Hematopoietic multipotent progenitor cell treated with erythropoietin and hydrocortisone succinate and interleukin-3 and kit ligand, for 6 days (in vitro differentiated cells): ENCODE measurements at places on chromosomes 6 and 20.

- DNase-seq: no peak
Observed at GRCh38 chr20:17339000-17339399, 112.2 kb downstream of the PCSK2 start.

DNA sequence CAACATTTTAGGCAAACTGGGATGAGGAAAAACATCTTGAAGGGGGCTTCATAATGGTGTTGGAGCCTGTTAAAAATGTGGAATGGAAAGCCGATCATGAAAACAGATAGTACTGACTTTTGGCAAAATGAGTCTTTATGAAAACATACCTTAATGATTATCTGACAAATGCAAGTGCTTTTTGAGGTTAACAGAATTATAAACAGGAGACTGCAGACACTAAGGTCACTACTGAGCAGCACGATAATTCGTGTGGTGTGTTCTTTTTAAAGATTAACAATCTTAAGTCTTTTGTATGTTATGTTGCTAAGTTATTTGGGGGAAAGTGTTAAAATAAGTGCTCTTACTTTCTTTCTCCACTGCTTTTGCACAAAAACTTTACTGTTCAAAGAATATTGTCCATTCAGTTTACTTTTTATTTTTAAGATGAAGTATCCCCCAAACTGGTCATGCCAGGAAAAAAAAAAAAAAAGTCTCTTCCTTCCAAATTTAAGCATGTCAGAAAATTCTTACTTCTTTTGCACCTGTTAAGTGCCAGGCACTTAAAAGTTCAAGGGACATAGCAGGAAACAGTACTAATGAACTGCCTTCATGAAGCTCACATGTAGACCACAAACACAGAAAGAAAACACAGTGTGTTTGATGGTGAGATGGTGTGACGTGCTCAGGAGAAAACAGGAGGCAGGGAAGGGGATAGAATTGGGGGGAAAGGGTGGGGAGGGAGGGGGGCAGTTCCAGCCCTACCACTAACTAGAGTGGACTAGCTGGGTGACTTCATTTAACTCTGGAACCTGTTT is 73.2 kb downstream of the CDYL start:
- DNase-seq: peak; percentile 76

- peak; percentile 70 for DNase-seq
Observed at GRCh38 chr6:146881228-146882181, 282.7 kb downstream of the ADGB start.

GRCh38 chr6:41078101-41078500 is 5.3 kb downstream of the NFYA start:
- DNase-seq: no peak

- no peak for DNase-seq
Observed at GRCh38 chr6:37514321-37514771, 14.7 kb upstream of the CCDC167 start.

GRCh38 chr20:11870411-11870810 is 47.3 kb upstream of the BTBD3 start:
- no peak for DNase-seq

DNA sequence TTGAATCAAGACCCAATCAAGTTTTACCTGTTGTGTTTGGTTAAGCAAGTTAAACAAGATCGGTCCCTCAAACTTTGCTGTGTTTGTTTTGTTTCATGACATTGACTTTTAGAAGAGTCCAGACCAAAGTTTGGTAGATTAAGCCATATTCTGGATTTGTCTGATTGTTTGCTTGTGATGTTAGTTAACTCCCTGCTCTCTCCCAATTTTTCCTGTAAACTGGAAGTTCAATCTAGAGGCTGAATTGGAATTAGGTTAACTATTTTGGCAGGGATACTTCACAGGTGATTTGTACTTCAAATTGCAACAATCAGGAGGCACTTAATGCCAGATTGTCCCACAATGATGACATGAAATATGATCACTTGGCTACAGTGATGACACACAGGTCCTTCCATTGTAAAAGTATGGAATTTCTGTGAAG is 13.6 kb upstream of the SH3BGRL2 start:
- DNase-seq: no peak

DNA sequence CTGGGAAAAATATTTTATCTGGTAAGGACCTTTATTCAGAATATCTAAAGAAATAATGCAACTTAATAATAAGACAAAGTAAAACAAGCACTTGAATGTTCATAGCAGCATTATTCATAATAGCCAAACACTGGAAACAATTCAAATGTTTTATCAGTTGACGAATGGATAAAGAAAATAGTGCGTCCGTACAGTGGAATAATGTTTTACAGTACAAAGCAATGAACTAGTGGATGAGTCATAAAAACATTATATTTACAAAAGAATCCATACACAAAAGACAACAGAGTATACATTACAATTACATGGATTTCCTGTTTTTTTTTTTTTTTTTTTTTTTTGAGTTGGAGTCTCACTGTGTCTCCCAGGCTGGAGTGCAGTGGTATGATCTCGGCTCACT is 12.7 kb downstream of the SMAP1 start:
- no peak for DNase-seq

- no peak for DNase-seq
Observed at GRCh38 chr20:41299899-41300298, 17.6 kb downstream of the ZHX3 start.

DNA sequence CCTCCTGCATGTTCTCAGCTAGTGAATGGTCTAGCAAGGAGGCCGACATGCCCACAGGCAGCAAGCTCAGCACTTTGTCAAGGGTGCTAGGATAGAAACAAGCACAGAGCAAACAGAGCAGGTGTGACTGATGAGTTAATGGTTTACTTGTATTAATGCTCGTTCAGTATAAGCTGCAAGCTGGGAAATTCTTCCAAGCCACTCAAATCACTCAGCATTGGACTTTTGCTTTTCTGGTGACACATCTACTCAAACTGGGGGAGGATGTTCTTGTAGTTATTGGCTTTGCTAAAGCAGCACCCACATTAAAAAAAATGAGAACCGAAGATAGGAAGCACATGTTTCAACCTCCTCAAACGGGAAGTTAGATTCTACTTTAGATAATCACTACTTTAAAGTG is 43.1 kb upstream of the NEDD9 start:
- peak; percentile 38 for DNase-seq

- no peak for DNase-seq
Observed at GRCh38 chr6:147166992-147167391, 37.2 kb upstream of the STXBP5 start.

DNA sequence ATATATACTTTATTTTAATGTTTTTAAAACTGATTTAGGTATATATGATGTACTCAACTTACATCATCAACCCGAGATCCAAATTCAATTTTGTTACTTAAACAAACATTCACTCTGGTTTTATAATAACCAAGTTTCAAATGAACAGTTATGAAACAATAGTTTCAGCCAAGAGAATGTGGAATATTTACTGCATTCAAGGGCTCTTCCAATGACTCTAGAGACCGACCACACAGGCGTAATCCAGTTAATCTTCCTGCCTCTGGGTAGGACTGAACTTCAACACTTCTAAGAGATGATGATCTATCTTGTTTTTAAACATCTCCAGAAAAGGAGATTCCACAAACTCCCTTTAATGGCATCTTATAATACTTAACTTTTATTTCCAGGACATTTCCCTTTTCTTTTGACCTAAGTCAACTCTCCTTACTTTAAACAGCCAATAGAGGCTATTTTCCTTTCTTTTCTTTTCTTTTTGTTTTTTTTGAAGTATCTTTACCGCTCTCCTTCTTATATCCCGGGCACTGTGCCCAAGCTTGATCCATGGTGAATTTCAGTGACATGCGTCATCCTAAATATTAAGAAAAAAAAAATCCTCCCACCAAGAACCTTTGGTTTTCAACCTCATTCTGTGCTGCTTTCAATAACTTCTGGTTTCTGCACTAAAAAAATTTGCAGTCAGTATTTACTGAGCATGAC is 110.1 kb downstream of the KIF13A start:
- DNase-seq: no peak

- DNase-seq: peak; percentile 78
Observed at GRCh38 chr20:57417830-57418780, 26.9 kb downstream of the RBM38 start.

DNA sequence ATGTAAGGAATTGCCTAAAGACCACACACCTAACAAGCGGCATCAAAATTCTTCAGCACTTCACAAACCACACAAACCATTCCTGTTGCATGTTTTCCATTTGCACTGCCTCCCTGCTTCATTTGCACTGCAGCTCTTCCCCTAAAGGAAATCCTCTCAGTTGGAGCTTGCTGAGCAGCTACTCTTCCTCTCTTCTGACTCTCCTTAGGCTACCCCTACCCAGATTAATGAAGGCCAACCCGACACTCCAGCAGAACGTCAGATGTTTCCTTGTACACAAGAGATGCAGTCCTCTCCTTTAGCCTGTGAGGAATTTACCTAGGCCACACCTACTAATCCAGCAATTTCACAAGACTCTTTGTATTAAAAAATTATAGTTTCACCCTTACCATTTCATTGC is 8.1 kb downstream of the BEND6 start:
- DNase-seq: no peak

DNA sequence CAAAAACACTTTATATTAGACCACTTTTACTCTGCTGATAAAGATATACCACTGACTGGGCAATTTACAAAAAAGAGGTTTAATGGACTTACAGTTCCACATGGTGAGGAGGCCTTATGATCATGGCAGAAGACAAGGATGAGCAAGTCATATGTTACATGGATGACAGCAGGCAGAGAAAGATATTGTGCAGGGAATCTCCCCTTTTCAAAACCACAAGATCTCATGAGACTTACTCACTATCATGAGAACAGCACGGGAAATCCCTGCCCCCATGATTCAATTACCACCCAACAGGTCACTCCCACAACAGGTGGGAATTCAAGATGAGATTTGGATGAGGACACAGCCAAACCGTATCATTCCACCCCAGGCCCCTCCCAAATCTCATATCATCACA is 1383.8 kb upstream of the MAP3K7 start:
- no peak for DNase-seq

GRCh38 chr20:4076671-4077070 is 61.3 kb upstream of the RNF24 start:
- DNase-seq: no peak

- DNase-seq: no peak
Observed at GRCh38 chr20:20010639-20011500, 6.3 kb upstream of the NAA20 start.

DNA sequence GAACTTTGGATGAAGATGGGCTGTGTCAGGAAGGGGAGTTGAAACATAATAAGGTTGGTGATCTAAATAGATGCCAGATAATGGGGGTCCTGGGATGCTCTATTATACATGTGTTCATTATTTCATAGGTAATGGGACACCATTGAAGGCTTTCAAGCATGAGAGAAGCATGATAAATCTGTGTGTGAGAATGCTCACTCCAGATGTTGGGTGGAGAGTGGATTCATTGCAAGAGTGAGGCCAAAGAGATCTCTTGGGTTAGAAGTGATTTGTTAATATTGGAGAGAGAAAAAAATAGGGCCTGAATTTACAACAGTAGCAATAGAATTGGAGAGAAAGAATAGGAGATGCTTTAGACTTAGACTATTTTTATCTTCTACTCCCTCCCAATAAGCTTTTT is 321.3 kb downstream of the SAMD5 start:
- no peak for DNase-seq

DNA sequence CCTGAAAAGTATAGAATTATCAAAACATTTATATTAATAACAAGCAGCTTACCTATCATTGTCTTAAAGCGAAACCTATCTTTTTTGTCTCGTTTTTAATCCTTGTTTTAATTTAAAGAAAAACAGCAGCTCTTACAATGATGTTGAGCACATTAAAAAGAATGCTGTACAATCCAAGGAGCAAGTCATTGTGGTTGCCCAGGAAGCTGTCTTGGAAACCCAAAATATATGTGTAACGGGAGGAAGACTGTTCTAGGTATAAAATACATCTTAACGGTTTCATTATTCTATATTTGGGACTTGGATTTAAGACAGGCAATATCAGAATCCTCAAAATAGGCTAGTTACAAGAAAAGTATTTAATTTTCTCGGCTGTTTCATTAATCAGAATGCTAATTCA is 21.7 kb downstream of the ZNF133 start:
- no peak for DNase-seq

- no peak for DNase-seq
Observed at GRCh38 chr20:10711903-10712451, 38.2 kb upstream of the JAG1 start.

GRCh38 chr6:163883984-163884383 is 469.5 kb downstream of the QKI start:
- peak; percentile 14 for DNase-seq

GRCh38 chr6:137892271-137892708 is 25.2 kb downstream of the TNFAIP3 start:
- no peak for DNase-seq

DNA sequence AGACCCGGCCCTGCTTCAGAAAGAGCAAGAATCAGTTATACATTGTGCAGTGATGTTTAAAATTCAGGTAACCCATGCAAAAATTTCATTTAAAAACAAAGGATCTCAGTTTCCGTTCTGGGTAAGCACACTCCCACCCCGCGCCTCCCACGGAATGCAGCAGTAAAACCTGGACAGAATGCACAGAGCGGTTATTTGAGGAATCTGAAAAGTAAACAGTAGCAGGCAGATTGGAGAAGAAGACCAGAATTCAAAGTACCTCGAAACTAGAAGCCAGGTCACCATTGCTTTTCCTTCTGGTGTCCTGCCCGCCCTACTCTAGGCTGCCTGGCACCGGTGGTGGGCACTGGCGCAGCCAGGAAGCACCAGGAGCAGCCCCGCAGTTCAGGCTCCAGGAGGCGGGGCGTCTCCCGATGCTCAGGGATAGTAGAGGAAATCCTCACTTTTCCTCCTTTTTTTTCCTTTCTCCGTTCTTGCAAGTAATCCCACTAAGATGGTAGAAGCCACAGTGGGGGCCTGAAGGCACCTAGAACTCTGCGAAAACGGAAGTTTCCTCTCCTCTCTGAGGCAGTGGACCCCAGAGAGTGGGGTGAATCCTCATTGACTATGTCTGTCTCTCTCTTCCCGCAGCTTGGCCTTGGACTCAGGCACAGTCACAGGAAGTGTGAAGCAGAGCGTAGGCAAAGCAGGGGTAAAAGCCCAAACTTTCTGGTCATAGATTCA is 28.3 kb downstream of the METTL24 start:
- DNase-seq: no peak

DNA sequence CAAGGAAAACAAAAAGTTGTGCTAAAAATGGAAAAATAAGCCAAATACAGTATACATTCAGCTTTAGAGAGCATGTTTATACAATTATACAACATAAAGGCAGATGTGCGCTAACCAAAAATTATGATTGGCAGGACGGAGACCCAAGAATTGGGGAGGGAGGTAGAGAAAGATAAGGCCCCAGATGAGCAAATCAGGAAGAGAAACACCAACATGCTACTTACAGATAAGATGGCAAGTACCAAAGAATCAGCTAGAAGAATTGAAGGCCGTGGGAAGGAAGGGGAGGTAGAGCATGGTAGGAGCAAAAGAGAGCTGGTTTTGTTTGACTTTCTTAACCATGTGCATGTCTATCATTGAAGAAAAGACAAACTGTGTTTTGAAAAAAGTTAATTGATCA is 45.4 kb downstream of the PRND start:
- peak; percentile 89 for DNase-seq

DNA sequence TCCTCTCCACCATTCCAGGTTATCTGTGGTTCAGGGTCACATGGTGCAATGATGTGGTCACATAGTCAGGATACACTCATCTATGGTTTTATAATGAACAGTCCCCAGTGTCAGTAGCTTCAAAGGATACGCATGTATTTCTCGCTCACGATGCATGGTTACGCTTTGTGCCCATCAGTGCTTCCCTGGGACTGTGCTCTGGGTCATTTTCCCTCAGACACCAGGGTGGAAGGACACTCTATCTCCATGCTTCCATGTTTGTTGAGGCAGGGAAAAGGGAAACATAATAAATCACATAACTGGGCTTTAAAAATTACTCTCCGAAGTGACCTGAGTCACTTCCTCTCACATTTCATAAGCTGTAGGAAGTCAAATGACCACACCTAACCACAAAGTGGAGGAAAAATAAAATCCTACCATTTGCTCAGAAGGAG is 394.8 kb upstream of the NOX3 start:
- no peak for DNase-seq
